Activated CD4-positive, alpha-beta T cell treated with anti-CD3 and anti-CD28 coated beads, Interleukin-2, amount 50 U/mL, for 16 hours (primary cell): ENCODE measurements at places on chromosomes 2 and 18.

- DNase-seq = no peak
Measured at GRCh38 chr2:169716938-169717690, 16.5 kb upstream of the KLHL23 start.

GRCh38 chr2:232527905-232528470 lies 2.0 kb downstream of the CHRND start:
- DNase-seq = no peak

DNA sequence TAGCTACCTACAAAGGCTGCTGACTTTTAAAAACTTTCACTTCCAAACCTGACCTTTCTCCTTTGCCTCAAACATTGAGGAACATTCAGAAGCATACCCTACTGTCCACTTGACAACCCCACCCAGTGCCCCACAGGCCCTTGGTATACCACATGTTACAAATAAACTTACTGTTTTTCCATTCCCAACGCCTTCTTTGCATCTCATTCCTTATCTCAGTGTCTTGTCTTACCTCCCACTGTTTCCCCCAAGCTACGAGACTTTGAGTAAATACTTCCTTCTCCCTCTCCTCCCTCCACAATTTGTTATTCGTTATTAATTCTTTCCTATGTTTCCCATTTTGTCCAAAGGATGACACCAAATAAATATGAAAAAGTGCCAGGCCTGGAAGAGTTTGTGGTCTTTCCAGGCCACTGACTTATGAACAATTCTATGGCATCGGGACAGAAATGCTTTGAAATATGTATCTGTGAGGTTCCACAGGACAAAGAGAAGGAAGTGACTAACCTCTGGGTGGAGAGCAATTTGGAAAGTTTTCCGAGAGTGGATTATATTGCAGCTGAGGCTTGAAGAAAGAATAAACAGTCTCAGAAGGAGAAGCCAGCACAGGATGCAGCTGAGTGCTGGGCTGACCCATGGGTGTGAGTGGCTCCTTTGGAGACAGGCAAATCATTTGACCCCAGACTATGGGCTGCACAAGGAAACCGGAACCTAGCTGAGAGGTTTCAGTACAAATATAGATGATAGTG lies 409.0 kb downstream of the LPIN1 start:
- no peak for DNase-seq

DNA sequence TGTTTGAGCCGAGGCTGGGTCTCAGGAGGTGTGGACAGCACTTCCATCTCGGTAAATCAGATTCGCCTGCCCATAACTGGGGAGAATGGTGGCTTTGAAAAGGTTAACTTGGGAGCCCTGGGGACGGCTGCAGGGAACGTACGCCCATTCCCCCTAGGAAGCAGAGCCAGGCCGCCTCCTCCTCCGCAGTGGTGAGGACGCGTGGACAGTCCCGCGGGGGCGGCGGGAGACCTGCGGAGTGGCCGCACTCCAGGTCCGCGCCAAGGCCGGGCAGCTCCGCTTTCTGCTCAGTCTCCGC lies 845 bp upstream of the MYCN start:
- no peak for DNase-seq

DNA sequence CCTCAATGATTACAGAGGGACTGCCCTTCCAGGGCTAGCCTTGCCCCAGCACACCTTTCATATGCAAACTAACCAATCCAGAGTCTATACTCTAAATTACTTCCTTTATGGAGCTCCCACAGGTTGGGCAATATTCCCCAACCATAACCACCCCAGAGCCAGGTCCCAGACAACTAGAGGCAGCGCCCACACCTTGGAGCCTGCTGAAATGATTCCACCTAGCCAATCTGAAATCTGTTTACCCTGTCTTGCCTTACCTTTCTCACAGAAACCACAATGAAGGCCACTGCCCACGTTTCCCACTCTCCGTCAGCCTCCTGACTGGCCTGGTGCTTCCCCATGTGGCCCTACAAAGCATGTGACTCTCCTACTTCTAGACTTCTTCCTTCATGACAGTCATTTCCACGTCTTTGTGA lies 62.0 kb downstream of the REEP1 start:
- DNase-seq = no peak

- DNase-seq = no peak
Measured at GRCh38 chr2:45588158-45588829, 22.8 kb downstream of the SRBD1 start.

DNA sequence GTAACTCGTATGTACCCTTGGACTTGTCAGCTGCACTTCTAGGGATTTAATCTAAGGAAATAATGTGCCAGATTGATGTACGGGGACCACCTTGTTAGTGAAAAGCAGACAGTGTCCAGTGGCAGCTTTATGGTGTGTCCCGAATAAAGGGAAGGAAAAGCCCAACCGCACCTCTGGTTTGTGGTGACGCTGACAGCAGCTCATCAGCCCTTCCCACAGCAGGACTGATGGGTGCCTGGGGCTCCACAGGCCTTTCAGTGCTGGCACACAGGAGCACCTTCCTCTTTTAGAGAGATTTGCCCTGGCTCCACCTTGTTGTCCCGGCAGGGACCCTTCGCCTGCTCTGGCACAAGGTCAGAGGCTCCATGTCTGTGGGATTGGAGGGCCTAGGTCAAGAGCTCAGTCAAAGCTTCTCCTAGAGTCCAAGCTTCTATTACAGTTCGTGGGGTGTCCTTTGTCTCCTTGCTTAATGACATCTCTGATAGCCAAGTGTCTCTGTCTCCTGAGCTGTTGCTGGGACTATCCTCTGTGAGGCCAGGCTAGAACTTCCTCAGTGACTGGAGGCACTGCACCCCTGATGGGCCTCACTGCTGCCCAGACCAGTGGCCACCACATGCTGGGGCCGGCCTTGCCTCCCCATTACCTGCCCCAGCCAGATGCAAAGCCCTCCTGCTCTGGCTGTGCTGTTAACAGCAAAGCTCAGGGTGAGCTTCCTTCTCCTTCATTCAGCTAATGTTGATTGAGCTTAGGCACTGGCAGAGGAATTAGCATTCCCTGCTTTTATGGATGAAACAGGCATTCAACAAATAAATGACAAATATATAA lies 33.0 kb upstream of the SCLY start:
- DNase-seq = no peak

- no peak for DNase-seq
Measured at GRCh38 chr2:230671117-230671516, 41.5 kb upstream of the CAB39 start.

GRCh38 chr2:105442056-105442455 lies 43.2 kb upstream of the FHL2 start:
- DNase-seq = no peak

DNA sequence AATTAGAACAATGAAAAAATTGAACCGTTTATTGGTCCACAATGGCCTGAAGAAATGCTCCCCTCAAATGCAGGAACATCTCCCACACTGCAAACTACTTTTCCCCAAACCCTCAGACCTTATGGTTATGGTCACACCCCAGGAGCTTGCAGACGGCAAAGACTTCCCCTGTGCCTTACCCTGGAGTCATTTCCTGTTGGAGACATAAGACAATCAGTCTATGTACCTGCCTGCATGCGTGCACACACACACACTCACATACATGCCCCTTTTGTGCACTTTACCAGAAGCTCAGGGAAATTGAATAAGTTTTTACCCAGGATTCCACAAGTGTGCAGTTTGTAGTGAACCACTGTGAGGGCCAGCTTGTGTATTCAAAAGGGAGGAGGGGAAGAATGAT lies 281.9 kb upstream of the CELF4 start:
- no peak for DNase-seq

DNA sequence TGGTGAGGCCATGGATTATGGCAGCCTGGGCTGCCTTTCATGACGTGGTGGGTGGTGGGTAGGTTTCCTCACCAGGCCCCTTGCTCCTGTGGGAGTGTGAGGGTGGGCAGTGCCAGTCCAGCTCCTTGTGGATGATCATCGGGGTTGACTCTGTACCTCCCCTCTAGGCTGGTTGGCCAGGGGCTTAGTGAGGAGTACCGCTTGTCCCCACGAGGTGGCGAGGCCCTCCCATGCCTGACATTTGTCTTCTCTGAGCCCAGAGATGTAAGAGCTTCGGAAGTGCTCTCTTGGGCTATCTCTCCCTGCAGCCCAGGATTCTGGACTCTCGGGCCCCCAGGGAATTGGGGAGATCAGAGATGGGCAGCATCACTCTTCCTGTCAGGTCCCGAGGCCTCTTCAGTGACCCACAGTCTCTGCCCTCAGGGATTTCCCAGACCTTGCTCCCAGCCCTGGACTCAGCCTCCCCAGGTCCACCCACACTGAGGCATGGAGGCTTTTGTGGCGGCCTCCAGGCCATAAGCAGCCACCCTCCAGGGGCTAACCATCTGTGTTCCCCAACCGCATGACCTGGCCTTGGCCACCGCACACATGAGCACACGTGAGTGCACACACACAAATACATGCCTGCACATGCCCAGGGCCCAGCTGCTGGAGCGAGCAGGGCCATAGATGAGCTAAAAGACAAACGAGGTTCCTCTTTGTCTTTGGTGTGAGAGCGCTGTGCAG lies 6.5 kb downstream of the SPR start:
- DNase-seq = peak; percentile 36

GRCh38 chr2:161780881-161781280 lies 156.7 kb downstream of the SLC4A10 start:
- DNase-seq = no peak

DNA sequence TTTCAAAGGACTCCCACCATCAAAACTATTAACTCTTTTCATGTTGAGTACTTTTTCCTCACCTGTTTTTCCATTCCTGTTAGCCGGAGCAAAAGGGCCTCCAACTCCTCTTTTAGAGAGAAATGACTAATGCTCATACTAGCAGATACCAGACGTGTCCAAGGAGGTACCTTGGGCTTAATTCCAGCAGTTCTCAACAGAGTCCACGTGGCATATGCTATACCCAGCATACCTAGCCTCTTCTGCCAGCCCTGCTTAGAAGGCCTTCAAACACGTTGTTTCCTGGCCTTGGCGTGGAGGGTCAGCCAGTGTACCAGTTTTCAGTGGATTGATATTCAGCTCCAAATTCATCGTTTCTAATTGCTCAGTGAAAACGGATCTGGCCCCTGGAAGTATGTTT lies 123.9 kb downstream of the MGAT5 start:
- no peak for DNase-seq

- DNase-seq = no peak
Measured at GRCh38 chr2:98177286-98177685, 90.3 kb downstream of the VWA3B start.

- DNase-seq = no peak
Measured at GRCh38 chr2:218047536-218048225, 21.4 kb upstream of the RUFY4 start.

- no peak for DNase-seq
Measured at GRCh38 chr2:218970894-218971293, 11.4 kb downstream of the CDK5R2 start.

GRCh38 chr2:218223046-218223445 lies 6.1 kb downstream of the ARPC2 start:
- peak; percentile 37 for DNase-seq

- DNase-seq = peak; percentile 57
Measured at GRCh38 chr2:190088917-190089316, 26.4 kb upstream of the MSTN start.

DNA sequence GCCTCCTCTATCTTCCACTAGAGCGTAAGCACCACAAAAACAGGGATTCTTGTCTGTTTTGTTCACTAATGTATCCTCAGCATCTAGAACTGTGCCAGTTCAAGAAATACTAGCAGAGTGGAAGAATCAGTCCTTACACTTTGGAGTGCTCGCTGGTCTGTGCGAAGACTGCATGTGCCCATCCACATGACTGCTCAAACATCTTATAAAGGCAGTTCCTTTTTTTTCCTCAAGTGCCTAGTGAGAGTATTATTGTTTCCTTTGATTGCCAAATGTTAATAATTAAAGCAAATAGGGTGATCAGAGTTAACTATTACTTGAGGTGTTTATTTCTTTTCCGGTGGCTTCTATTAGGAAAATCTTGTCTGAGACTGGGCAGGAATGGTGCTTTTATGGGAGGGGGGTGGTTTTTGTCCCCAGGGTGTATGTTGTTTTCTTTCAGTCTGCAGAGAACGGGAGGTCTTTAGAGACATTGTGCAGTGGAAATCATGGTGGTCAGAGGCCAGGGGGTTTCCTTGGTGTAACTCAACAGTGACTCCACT lies 45.6 kb upstream of the ITGB6 start:
- DNase-seq = no peak

GRCh38 chr2:177053038-177053437 lies 159.6 kb upstream of the HNRNPA3 start:
- no peak for DNase-seq

- DNase-seq = peak; percentile 49
Measured at GRCh38 chr2:238158509-238159070, at the start of gene ERFE. ERFE (plus strand) TSS chr2:238158970; CDS start chr2:238159008, 38 bp downstream.

GRCh38 chr18:31511098-31511497 lies 13.1 kb downstream of the DSG2 start:
- DNase-seq = no peak

GRCh38 chr2:128290356-128290755 lies 28.3 kb downstream of the HS6ST1 start:
- no peak for DNase-seq

DNA sequence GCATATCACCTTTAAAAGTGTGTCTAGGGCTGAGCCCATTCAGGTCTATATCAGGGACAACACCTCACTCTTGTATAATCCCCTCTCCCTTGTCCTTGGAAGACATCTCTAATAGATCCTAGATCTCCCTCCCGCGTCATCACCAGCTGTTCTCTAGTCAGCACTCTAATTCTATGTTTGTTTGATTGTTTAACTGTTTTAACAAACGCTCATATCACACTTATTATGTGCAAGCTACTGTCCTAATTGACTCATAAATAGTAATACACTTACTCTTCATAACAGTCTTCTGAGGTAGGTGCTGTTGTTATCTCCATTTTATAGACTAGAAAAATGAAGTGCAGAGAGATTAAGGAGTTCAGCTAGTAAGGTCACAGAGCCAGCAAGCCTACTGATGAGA lies 1.6 kb upstream of the ERMN start:
- DNase-seq = no peak

DNA sequence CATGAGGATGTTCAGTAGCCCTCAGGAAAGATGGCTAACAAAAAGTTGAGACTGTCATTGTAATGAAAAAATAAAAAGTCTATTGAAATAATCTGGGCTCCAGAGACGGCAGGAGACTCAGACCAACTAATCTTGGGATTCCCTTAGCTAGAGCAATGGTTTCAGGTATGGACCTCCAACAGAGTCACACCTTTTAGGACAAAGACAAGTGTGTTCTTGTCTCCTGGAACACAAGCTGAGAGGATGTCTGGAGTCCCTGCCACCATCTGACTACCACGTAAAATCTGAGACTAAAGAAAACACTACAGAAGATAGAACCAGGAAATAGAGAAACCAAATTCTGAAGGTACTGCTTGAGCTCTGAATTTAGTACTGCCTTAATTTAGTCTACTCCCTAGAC lies 103.3 kb upstream of the RBBP8 start:
- DNase-seq = no peak

DNA sequence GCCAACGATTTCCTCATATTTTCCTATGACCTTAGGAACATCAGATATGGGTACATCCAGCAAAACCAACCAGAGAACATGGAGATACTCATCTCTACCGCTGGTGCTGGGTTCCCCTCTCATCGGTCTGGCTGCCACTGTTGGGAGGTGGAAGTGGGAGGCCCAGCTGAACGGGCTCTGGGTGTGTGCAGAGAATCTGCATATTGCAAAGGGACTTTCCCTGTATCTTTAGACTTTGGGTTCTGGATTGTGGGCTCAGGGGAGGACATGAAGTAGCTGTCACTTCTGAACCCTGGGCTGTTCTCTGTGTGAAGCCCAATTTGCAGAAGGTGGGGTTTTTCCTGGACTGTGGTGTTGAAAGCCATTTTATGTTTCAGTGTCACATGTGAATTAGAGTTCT lies 30.0 kb downstream of the RAPGEF4 start:
- DNase-seq = no peak

GRCh38 chr2:71888751-71889445 lies 258.8 kb downstream of the CYP26B1 start:
- no peak for DNase-seq
